ENCODE measurements at places on chromosomes 7 and 10.

GRCh38 chr7:122770686-122771335, 68.1 kb upstream of the RNF148 start:
- DNase-seq, result no peak

- DNase-seq, result no peak
Measured at GRCh38 chr7:137990251-137990941, 11.5 kb downstream of the CREB3L2 start.

DNA sequence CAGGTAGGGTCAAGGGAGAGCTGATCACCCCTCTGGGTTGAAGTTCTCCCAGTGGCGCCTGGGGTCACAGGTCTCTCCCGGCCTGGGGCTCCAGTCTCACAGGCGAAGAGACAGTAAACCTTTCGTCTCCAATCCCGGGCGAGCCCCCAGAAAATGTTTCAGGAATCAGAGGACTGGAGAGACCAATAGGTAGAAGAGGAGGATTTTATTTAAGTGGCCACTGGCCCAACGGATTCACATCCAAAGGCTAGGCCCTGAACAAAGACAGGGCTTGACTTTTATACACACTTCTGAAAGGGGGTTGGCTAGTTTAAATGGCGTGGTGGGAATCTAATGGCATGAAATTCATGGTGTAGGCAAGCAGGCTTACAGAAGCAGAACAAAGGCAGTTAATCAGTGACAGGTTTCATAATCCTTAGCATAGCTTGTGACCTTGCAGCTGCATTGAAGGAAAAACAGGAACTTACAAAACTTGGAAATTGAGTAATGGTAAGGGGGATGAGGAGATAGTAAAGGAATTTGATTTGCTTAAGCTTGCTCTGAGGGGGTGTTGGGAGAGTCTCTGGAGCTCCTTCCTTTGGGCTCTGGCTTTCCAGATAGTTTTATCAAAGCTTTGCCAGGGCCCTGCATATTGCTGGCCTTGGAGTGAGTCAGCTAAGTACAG, 105.5 kb downstream of the TRIM24 start:
- DNase-seq, result no peak

DNA sequence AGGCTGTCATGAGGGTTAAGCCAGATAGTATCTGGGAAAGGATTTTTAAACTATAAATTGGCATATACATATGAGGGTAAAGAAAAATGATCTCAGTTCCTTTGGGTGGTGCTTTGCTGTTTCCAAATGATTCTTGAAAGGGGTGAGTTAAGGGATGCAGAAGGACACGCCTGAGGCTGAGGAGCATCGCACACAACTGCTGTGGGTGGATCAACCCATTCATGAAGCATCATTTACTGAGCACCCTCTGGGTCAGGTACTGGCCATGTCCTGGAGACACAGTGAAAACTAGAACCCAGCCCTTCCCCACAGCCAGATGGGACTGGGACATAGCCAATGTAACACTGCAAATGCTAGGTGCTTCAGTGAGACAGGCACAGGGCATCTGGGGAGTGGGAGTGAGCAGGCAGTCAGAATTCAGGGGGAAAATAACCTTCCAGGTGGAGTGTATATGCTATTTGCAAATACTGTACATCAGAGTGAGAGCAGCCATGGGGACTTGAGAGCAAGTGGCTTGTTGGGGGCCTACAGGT, 112.1 kb downstream of the WDFY4 start:
- DNase-seq, result no peak

GRCh38 chr10:130354976-130355795, 219.0 kb downstream of the GLRX3 start:
- DNase-seq, result no peak

DNA sequence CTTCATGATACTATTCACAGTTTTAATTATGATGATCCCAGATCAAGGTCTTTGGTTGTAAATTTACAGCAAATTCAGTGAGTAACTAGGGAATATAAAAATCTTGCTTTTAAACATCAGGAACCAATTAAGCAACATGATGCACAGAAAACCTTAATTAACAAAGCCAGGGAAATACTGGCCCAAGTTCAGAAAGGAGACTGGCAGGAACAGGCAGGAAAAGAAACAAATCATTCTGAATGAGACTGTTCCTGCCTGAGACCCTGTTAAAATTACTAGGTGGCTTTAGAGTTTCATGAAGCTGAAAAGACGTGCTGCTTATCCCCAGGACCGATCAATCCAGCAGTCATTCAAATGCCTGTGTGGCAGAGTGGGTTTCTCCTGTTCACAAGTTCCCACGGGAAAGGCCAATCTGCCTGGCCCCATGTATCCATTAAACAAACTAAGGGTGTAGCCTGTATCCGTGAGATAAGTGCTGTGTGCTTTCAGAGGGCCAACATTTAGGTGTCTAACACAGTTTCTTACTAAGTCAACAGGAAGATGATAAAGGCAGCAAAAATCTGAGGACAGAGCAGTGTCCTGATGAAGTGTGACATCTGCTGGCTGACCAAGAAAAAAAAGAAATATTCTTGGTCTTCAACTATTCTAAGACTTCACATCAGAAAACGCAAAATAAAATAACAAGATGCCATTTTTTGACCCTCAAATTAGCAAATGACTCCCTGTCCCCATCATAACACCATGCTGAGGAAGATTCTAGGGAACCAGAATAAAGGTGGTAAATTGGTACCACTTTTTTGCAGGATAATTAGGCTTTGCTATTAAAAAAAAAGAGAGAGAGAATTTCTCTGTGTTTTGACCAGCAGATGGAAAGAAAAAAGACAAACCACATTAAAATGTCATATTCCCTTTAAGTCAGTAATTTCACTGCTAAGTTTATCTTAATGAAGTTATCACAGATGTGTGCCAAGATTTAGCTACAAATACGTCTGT, 34.2 kb downstream of the PUS7 start:
- no peak for DNase-seq

DNA sequence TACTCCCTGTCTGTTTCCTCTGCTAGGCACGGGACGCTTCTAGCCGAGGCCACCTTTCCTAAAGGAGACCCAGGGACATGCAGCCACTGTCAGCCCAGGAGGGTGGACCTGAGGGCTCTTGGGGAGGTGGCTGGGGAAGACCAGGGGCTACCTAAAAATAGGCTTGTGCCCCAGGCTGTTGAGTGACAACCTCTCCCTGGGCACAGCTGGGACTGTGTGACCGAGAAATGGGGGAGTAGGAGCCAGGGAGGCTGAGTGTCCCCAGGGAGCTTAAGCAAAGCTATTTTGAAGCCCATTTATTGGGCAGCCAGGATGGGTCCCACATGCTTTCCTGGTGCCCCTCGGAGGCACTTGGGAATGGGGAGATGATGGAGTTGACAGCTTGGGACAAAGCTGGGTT, 63.8 kb downstream of the CALML3 start:
- no peak for DNase-seq

- DNase-seq, result no peak
Measured at GRCh38 chr7:3057066-3057420, 13.4 kb upstream of the CARD11 start.

GRCh38 chr7:106203473-106203872, 81.3 kb downstream of the NAMPT start:
- no peak for DNase-seq

- DNase-seq, result no peak
Measured at GRCh38 chr7:117907049-117907640, 33.9 kb upstream of the CTTNBP2 start.

DNA sequence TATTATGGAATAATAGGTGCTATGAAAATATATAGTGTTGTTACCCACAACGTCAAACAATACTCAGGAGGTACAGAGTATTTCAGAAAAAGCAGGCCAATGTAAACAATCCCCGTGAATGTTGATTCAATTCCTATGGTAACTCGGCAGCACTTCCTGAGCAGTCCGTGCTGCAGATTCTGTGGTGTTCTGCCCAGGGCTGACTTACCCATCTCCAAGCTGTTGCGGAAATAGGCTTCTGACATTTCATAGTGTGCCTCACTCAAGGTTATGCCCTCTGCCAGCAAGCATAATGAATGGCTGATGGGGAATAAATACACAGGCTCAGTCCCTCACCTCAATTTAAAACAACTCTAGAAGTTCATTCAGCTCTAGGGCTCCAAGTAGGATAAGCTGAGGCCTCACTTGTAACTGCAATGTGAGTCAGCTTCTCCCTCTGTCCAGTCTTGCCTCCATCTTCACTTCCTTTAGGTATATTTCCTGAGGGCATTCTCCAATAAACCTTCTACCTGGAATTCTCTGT, 177.6 kb downstream of the GNAI1 start:
- DNase-seq, result no peak

DNA sequence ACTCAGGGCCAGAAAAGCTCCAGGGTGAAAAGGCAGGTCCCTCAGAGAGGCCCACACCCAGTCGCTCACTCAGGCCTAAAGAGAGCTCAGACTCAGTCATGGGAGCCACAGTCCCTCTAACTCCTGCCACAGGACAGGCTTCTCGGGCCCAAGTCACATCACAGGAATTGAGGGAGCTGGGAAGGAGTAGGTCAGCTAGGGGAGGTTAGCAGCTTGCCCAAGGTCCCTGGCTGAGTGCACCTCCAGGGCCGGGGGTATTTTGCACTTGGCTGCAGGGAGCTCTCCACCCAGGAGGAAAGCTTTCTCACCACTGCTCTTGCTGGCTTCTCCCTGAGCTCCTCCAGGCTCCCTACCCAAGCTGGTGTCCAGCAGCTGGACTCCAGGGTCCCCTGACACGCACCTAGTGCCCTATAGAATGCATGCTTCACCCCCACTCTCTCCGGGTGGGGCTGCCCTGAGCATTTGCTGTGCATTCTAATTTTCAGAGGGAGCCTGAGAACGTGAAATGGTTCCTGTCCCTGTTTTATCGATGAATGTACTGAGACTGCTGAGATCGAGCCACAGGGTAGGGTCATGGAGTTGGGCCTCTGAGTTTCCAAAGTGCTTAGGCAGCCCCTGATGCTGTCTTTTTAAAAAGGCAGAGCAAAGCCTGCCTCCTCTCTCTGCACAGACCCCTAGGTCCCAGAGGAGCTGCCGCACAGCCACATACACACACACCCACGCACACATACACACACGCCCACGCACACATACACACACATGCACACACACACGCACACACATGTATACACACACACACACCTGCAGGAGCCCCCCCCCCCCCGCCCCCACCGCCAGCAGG, 37.9 kb upstream of the RET start:
- no peak for DNase-seq

DNA sequence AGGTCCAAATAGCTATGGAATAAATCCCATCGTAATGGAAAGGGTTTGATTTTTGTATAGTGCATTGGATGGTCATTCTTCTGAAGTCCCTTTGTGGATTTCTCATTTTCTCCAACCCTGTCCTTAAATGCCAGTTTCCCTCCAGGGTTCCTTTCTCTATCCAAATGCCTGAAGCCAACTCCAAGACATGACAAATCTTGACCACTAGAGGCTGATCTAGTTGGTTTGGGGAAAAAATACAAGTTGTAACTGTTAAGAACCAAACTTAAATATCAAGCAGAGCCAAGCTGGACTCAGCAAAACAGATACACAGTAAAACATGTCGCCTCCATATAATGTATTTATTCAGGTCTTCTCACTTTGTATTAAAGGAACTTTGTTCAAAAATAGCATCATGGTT, 28.7 kb downstream of the FRMD4A start:
- DNase-seq, result no peak

DNA sequence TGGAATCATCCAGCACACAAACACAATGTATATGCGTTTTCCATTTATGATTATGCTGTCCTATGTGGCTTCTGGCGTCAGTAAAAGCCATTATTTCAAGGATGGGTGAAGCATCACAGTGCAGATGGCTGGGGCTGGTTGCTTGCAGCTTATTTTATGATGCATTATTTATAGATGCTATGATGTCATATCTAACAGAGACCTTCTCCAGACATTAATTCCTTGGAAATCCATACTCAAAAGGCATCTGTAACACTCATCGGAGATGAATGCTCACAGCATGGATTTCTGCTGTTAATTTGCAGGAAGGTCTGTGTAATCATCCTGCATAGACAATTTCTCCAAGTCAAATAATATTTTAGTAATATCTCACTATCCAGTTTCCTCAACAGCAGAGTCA, 7.2 kb downstream of the RGS10 start:
- DNase-seq, result no peak

Data from activated T-cell treated with anti-CD3 and anti-CD28 coated beads, Interleukin-2, amount 50 U/mL, for 48 hours (primary cell).